H1 (cell line): ENCODE measurements at places on chromosomes 7 and 10. TPM values are rescaled to one million over a fixed set of nuclear protein-coding genes. Genes with fewer than 3 reads are reported as not detected.

The MUC3A gene
- 15.4 and 27.2 TPM in 2 replicates for polyA plus RNA-seq

The ADAM22 gene
- polyA plus RNA-seq: 4.6 and 5.6 TPM in 2 replicates

The METTL27 gene
- 12.0 and 21.6 TPM in 2 replicates for polyA plus RNA-seq

The NSMCE4A gene
- polyA plus RNA-seq: 40.3 and 48.6 TPM in 2 replicates

The TAS2R4 gene
- polyA plus RNA-seq: 0.86 and 0.88 TPM in 2 replicates

The FEZF1 gene
- polyA plus RNA-seq: 12.7 and 15.7 TPM in 2 replicates

The COX15 gene
- polyA plus RNA-seq: 15.8 and 17.5 TPM in 2 replicates

The OPN4 gene
- polyA plus RNA-seq: not detected in 2 replicates

The MACC1 gene
- polyA plus RNA-seq: 1.2 and 2.0 TPM in 2 replicates

The BAMBI gene
- polyA plus RNA-seq: 5.6 and 7.3 TPM in 2 replicates

The CYP17A1 gene
- not detected in 2 replicates for polyA plus RNA-seq

The FAM241B gene
- 29.2 and 30.1 TPM in 2 replicates for polyA plus RNA-seq

The MSMB gene
- polyA plus RNA-seq: not detected in 2 replicates

The TSPAN12 gene
- polyA plus RNA-seq: 2.9 and 6.1 TPM in 2 replicates

The TMEM26 gene
- 0.77 and 1.6 TPM in 2 replicates for polyA plus RNA-seq

The CFAP58 gene
- 0.09 and 0.32 TPM in 2 replicates for polyA plus RNA-seq

The CTAGE8 gene
- polyA plus RNA-seq: not detected in 2 replicates

The SH2B2 gene
- 11.5 and 21.0 TPM in 2 replicates for polyA plus RNA-seq

The GALNT17 gene
- 37.7 and 46.6 TPM in 2 replicates for polyA plus RNA-seq

The CRHR2 gene
- polyA plus RNA-seq: 0.99 and 1.3 TPM in 2 replicates

The HSPB1 gene
- 254 and 440 TPM in 2 replicates for polyA plus RNA-seq

The PRPS1L1 gene
- polyA plus RNA-seq: not detected in 2 replicates

The ASB15 gene
- not detected in 2 replicates for polyA plus RNA-seq

The TEX36 gene
- polyA plus RNA-seq: not detected in 2 replicates

The GARIN1A gene
- polyA plus RNA-seq: 0.03 TPM in 1 of 2 replicates, not detected in the other

The CDC14C gene
- 0.09 TPM in 1 of 2 replicates, not detected in the other for polyA plus RNA-seq

The WDFY4 gene
- not detected in 2 replicates for polyA plus RNA-seq

The VIPR2 gene
- polyA plus RNA-seq: 6.3 and 10.9 TPM in 2 replicates

The NCF1 gene
- 0.73 and 0.99 TPM in 2 replicates for polyA plus RNA-seq

The ZNF248 gene
- polyA plus RNA-seq: not detected in 2 replicates

The RTKN2 gene
- polyA plus RNA-seq: 2.8 and 5.1 TPM in 2 replicates

The ZNF467 gene
- polyA plus RNA-seq: 0.51 and 0.89 TPM in 2 replicates

The VOPP1 gene
- 44.7 and 58.8 TPM in 2 replicates for polyA plus RNA-seq

The LRGUK gene
- polyA plus RNA-seq: 1.5 and 1.6 TPM in 2 replicates

The LIPF gene
- not detected in 2 replicates for polyA plus RNA-seq

The PPP1R3C gene
- 0.67 and 1.3 TPM in 2 replicates for polyA plus RNA-seq

The SPDYE1 gene
- not detected in 2 replicates for polyA plus RNA-seq

The GNGT1 gene
- polyA plus RNA-seq: not detected in 2 replicates

The CPA4 gene
- 0.03 TPM in 1 of 2 replicates, not detected in the other for polyA plus RNA-seq

The PRKAR2B gene
- 6.4 and 10.4 TPM in 2 replicates for polyA plus RNA-seq

The DTX2 gene
- 37.4 and 52.3 TPM in 2 replicates for polyA plus RNA-seq

The ZNF365 gene
- 0.24 and 0.41 TPM in 2 replicates for polyA plus RNA-seq

The PLAC9 gene
- 8.4 and 12.9 TPM in 2 replicates for polyA plus RNA-seq
